ENCODE measurements at places on chromosomes 12 and 14.

- DNase-seq = no peak
These were observed 96.6 kb downstream of the NCOR2 start for GRCh38 chr12:124470806-124471205.

GRCh38 chr12:24054416-24054815 is 104.9 kb upstream of the SOX5 start:
- DNase-seq = no peak

- no peak for DNase-seq
These were observed 23.3 kb upstream of the AMIGO2 start for GRCh38 chr12:47102845-47103651.

DNA sequence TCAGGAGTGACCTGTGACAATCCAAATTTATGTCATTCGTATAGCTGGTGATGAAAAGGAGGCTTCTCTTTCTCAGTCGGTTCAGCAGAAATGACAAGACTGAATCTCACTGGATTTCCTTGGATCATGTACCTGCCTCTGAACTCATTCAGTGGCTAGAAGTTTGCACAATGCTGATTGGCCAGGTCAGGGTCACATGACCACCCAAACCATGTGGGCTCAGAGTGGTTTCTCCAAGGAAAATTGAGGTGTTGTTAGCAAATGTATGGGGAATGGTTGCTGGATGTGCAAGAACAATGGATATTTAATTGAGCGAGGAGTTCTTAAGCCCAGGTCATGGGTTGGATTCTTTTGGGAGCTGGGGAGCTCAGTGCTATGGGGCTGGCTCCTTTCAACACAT is 227.5 kb downstream of the AACS start:
- no peak for DNase-seq

GRCh38 chr14:96790186-96790585 is 7.0 kb upstream of the VRK1 start:
- no peak for DNase-seq

GRCh38 chr12:41073633-41074472 is 114.3 kb upstream of the PDZRN4 start:
- DNase-seq = no peak

DNA sequence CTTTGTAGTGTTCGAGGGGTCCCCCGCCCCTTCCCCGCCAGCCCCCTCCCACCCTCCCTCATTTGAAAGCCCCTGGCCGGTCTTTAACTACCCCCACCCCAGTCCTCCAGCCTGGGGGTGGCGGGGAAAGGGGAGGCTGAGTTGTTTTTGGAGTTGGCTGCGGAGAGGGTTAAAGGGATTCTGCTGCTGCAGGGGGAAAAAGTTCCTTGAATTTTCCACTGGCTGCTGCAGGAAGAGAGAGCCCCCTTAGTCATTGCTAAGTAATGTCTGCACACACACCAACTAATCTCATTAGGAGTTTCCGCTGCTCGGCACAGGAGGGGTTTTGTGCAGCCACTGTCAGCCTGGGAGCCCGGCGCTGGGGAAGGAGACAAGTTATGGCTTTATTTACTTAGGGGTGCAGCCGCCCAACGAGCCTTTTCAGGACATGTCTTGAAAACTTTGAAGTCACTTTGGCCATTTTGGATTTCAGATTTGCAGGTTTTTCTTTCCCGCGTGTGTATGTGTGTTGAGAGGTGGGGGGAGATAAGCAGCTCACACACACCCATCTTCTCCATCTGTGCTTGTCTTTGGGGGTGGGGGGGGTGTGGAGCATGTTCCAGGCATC is 1.8 kb downstream of the ELK3 start:
- no peak for DNase-seq

DNA sequence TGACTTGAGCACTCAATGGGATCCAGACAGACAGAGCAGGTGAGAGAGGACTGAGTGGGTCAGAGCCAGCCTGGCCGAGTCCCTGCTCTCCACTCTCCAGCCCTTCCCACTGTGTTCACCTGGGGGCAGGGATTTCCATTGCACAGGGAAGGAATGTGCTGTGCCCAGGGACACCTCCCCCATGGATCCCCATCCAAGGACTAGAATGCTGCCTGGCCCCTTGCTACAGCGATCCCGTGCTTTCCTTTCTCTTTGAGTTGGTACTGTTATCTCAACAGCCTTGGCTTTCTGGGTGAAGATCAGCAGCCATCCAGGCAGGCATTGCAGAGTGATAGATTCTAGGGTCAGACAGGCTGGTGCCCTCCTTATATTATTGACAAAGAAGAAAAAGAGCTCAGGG is 60.3 kb upstream of the DLK1 start:
- no peak for DNase-seq

- DNase-seq = no peak
These were observed 74.6 kb downstream of the GLRX5 start for GRCh38 chr14:95609398-95609990.

All from stimulated activated CD8-positive, alpha-beta memory T cell treated with anti-CD3 and anti-CD28 coated beads, Interleukin-15, amount 100 ng/mL, for 4 hours (primary cell).